Right lobe of liver (tissue), 6 donors: ENCODE measurements at places on chromosomes 7 and 10. TPM values are rescaled to one million over a fixed set of nuclear protein-coding genes. Genes with fewer than 3 reads are reported as not detected.

GRCh38 chr7:140867467-140868462, 57.0 kb downstream of the BRAF start:
- DNase-seq = no peak

DNA sequence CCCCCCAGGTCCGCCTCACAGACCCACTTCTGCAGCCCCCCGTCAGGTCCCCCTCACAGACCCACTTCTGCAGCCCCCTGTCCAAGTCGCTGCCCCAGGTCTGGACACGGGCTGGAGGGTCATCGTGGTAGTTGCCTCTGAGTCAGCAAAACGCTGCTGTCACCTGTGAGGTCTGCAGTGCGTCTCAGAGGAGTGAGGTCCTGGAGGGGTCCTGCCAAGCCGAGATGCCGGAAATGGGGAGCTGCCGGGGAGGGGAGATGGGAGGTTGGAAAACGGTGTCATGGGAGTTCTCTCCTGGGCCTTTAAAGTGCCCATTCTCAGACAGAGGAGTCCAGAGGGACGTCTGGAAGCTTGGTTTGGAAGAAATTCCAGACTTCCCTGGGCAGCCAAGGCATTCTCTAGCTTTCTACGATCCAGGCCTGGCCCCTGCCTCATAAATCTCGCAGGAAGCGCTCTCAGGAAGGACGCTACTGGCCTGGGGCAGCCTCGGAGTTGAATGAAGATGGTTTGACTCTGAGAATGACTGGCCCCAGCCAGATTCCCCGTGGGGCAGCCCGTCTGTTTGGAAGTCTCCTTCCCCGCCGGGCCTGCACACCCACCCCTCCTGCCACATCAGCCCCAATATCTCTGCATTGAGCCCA, 38.7 kb downstream of the CALML3 start:
- DNase-seq = no peak

GRCh38 chr7:30921540-30922401, 10.1 kb downstream of the AQP1 start:
- peak; percentile 25 for DNase-seq

GRCh38 chr7:106747804-106748203, 86.8 kb upstream of the CCDC71L start:
- DNase-seq = no peak

DNA sequence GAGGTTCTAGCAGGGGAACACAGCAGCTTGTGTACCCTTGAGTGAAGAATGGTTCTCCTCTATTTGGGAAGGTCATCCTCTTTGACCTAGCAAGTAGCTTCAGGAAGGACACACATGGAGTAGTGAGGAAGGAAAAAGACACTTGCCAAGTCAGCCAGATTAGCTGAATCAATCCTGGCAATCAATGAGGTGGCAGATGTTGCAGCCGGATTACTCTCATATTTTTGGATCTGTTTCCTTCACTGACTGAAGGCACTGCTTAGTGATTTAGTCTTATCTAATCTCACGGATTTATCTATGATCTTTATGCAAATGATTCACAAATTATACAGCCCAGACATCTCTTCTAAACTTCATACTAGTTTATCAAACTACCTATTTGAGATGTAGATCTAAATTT, 218.8 kb downstream of the GPR158 start:
- DNase-seq = no peak

- DNase-seq = no peak
Measured at GRCh38 chr7:78968951-78969350, 484.5 kb downstream of the MAGI2 start.

GRCh38 chr7:7719236-7719635, 829 bp upstream of the RPA3 start:
- no peak for DNase-seq

DNA sequence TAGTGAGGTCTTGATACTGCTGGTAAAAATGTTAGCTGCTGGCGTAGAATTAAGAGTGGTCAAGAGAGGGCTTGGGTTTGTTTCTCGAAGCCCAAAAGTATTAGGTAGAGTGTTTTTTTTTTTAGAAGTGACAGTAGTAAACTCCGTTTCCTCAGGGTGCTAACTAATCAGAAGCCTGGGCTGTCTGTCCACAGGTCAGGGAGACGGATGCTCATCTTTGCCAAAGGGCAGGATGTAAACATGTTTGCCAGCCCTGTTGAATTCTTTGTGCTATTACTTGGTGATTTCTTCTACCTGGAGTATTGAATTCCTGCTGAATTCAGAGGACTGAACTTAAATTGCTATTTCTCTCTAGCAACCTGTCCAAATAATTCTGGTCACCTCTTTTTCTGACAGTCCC, 117.1 kb downstream of the SND1 start:
- DNase-seq = no peak

DNA sequence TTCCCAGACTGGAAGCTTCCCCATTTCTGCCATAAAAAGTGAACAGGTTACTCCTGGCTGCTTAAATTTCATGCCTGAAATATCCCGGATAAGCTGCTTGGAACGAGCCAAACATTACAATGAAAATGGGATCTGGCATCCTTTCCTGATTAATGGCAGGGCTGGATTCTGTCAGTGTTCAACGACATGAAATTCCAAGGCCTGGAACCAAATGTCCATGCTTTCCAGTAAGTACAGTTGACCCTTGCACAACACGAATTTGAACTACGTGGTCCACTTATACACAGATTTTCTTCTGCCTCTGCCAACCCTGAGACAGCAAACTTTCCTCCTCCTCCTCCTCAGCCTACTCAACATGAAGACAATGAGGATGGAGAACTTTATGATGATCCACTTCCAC, 65.4 kb downstream of the SGMS1 start:
- no peak for DNase-seq

DNA sequence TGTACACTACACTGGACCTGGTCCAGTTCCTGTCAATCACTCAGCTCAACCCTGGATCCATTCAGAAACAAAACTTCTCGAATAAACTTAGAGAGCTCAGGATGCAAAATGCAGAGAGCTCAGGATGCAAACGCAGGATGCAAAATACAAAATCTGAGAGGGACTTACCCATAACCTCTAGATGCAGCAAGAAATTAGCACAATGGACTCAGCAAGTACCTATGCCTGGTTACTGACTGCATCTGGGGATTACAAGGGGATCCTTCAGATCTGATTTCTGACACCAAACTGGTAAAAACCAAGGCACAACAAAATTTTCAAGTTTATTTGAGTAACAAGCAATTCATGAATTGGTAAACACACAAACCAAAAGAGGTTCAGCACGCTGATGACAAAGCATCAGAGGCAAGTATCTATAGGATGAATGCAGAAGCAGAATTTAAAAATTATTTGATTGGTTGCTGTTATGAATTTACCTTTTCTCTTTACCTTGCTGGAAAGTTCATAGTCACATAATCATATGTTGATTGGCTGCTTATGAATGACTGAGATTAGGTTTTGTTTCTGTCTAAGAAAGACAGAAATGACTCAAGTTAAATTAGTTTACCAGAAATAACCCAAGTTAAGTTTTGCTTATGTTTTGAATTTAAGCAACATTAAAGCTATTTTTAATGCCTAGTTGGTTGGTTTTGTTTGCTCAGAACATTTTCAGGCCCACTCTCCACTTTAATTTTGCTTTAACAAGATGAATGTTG, 11.4 kb downstream of the GIMAP6 start:
- DNase-seq = no peak

DNA sequence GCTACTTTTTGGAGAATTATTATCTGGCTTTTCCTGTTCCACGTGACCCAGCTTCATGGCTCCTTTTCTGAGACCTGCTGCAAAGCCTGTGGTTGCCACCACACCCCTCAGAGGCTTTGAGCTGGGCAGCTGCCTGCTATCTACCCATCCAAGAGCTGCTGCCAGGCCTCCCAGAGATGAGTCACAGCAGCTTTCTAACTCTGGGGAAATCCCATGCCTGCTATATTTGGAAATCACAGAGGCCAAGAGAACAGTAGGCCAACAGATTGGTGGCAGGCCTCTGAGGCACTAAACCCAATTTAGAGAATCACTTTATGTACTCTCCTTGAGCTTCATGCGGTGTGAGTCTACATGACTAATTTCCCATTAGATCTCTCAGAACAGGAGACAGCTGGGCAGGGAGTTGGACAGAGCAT, 35.2 kb downstream of the SGCE start:
- peak; percentile 80 for DNase-seq

DNA sequence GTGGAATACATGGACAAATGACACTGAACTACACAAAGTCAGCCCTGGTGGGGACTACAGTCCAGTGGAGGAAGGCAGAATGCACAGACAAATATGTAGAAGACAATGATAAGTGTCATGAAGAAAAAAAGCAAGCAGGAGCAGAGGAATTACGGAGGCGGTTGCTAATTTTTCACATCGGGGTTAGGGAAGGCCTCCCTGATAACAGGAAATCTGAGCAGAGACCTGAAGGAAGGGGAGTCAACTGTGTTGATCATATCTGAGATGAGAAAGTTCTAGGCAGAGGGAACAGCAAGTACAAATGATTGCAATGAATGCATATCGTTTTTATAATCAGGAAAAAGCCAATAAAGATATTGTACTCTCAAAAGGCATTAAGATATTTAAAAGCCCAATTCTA, 14.0 kb downstream of the KIAA1549 start:
- no peak for DNase-seq

The CAV1 gene
- total RNA-seq = 8.6 TPM

The ACHE gene
- total RNA-seq = 6.0 TPM

The TRIM50 gene
- not detected for total RNA-seq

The STOX1 gene
- total RNA-seq = 0.20 TPM

The APBB1IP gene
- total RNA-seq = 50.7 TPM

The RADIL gene
- 0.44 TPM for total RNA-seq

The ZNF783 gene
- total RNA-seq = 1.5 TPM

The TCAF2 gene
- 2.2 TPM for total RNA-seq
